DMS153 (cell line): ENCODE measurements at places on chromosomes 6 and 20.

DNA sequence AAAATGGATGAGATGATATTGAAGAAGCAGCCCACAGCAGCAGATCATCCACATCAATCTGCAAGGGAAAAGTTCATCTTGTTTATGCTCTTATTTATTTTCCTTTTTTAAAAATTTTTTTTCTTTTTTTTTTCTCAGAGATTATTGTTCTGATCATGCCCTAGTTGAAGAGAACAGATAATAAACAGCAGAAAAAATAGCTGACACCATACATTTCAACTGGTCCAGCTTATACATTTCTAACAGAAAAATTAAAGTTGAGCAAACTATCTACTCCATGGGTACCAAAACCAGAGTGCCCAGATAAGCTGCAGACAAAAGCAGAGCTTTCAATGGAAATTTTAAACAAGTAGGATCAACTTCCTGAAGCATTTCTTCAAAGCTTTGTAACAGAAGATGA lies 9.3 kb downstream of the KIAA0319 start:
- no peak for DNase-seq

- DNase-seq = peak; percentile 42
Measured at GRCh38 chr6:142845624-142846458, 99.1 kb downstream of the HIVEP2 start.

- DNase-seq = no peak
Measured at GRCh38 chr6:138289739-138290138, 71.4 kb upstream of the PBOV1 start.

GRCh38 chr6:138115201-138115600 lies 8.0 kb upstream of the PERP start:
- DNase-seq = peak; percentile 11

- no peak for DNase-seq
Measured at GRCh38 chr6:75759207-75759606, 10.2 kb downstream of the MYO6 start.

DNA sequence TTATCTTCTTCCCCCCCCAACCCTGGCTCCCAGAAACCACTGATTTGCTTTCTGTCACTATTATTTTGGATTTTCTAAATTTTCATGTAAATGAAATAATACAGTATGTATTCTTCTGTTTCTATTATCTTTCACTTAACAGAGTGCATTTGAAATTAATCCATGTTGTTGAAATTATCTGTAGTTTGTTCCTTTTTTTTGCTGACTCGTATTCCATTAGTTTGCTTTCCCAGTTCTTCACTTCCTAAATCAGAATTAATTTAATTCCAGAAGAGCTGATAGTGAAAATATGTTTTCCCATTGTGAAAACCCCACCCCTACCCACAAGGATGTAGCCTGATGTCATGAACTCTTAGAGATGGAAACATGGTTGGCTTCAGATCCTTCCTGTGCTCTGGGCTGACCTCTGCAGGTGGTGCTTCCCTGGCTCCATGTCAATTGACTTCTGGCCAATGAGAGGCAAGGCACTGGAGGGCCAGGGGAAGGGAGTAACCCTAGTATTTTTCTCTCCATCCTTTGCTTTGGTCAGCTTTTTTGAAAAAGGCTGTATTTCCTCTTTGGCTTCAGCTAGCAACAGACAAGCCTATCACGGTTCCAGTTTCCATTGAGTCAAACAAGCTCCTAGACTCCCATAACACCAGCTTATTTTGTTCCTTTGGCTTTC lies 244.4 kb upstream of the HSF2 start:
- DNase-seq = no peak

DNA sequence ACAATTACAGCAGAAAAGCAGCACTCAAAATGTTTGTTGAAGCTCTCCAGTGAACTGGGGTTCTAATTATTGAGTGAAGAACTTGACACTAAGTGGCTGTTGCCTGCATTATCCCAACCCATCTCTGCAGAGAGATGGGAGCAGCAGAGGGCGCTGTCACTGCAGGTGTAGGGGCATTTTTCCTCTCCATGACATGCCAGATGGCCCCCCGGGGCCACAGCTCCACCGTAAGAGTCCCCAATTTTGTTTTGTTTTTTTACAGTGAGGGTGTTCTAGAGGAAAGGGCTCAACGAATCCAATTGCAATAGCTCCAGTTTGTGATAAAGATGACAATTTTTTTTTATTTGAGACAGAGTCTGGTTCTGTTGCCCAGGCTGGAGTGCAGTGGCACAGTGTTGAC lies 1.9 kb upstream of the FUCA2 start:
- peak; percentile 74 for DNase-seq

DNA sequence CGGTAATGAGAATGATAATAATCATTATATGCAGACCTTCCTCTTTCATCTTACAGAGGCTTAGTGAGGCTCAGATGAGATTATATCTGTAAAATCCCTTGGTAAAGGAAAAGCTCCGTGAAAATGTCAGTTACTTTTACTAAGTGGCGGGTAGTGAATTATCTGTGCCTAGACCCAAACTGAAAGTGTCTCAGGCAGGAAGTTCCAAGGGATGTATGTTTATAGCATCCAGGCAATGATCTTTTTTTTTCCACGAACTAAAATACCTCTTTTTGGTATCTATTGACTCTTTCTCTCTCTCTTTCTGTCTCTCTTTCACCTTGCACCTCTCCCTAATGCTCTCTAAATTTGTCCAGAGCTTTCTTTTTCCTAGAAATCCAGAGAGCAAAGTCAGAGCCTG lies 5.0 kb downstream of the TCF21 start:
- no peak for DNase-seq

- DNase-seq = no peak
Measured at GRCh38 chr6:56040223-56040622, 164.8 kb upstream of the BMP5 start.

DNA sequence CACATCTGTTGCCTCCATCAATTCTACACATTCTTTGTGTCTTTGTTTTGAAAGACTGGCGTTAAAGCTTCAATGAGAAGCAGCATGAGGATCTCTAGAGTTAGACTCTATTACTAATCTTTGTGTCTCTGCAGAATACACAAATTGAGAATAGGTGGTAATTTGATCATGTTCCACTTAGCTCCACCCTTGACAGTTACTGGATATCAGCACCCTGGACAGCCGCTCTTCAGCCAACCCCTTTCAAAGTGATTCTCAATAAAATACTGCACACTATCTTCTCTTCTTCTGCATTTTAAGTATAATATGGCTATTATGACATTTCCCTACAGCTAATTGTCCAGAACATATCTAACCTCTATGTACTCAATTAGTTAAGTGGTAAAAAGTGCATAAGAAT lies 54.3 kb upstream of the CNR1 start:
- DNase-seq = no peak

GRCh38 chr6:37936906-37937305 lies 117.4 kb downstream of the ZFAND3 start:
- DNase-seq = no peak

DNA sequence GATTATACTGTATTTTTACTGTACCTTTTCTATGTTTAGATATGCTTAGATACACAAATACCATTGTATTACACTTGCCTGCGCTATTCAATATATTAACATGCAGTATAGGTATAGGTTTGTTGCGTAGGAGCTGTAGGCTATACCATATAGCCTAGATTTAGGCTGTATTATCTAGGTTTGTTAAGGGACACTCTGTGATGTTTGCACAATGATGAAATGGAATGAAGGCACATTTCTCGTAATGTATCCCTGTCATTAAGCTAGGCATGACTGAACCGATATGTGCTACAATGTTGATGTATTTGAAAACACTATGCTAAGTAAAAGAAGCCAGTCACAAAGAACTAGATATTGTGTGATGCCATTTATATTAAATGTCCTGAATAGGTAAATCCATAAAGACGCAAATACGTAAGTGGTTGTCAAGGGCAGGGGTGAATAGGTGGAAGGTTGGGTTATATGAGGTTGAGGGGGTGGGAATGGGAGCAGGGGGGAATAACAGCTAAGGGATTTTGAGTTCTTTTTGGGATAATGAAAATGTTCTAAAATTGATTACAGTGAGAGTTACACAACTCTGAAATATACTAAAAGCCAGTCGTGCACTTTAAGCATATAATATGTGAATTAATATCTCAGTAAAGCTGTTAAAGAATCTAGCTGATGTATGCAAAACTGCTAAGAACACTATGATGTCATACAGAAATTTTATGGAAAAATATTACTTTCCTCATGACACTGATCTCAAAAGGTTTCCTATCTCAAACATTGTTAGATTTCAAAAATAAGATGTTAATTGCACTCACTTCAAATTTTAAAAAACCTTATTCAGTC lies 97.4 kb downstream of the NCOA3 start:
- DNase-seq = no peak

DNA sequence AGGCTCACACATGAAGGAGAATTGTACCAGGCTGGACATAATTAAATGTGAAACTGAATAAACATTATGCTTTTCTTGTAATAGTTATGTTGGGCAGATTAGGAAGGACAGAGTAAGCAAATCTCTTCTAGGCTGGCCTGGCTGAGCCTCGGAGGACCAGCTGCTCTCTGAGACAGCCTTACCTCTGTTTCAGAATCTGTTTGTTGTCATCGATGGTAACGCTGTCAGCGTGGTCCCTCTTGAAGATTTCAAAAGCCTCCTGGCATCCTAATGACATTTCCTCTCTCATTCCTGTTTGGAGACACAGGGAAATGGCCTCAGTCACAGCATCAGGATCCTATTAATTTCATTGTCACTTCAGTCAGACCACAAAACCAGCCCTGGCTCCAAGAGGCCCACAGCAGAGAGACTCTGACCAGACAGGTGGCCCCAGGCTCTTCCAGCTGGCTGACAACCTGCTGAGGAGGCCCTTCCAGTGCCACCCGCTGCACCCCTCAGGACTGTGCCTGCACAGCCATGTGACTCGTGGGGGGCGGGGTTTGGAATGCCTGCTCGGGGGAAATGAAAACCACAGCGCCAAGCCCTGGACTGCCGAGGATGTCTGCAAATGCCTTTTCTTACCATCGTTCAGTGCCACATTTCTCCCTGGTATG lies 108.5 kb upstream of the KCNK16 start:
- peak; percentile 36 for DNase-seq

- DNase-seq = no peak
Measured at GRCh38 chr6:90024633-90025032, 130.4 kb downstream of the GJA10 start.

- DNase-seq = no peak
Measured at GRCh38 chr6:63783096-63783495, 147.5 kb downstream of the PHF3 start.

DNA sequence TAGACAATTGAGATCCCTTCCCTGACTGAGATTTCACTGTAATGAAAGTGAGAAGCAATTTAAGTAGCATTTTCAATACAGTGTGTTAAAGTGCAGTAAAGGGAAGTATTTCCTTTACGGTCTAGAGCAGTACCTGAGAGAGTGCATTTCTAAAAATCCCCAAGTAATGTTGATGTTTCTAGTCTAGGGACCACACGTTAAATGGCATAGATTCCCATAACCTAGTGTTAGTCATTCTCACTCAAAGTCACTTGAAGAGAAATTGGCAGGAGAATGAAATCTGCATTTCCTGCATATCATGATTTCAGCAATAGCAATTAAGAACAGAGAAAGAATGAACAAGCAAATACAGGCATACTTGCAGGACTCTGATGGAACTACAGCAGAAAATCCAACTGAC lies 67.9 kb downstream of the CGA start:
- no peak for DNase-seq

DNA sequence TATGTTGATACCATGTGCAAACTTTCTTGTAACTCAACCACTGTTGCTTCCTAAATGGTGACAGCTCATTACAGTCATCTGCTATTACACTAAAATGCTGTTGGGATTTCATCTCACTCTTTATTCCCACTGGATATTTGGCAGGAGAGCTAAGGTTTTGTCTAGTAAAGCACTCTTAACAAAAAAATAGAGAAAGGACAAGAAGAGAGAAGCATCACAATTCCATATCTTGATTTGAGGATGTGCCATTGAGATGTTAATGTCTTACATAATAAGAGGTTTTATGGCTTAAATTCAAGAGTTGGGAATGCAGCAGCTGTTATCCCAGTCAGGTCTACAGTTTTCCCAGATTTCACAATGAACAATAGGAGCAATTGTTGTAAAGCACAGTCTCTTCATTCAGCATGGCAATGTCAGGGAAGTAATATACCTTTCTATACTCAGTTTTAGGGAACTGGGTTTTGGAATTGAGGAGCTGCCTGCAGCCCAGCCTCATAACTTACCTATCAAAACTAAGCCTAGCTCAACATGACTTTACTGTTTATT lies 134.9 kb downstream of the ISM1 start:
- DNase-seq = no peak

GRCh38 chr6:11592294-11592906 lies 54.9 kb downstream of the TMEM170B start:
- DNase-seq = no peak

DNA sequence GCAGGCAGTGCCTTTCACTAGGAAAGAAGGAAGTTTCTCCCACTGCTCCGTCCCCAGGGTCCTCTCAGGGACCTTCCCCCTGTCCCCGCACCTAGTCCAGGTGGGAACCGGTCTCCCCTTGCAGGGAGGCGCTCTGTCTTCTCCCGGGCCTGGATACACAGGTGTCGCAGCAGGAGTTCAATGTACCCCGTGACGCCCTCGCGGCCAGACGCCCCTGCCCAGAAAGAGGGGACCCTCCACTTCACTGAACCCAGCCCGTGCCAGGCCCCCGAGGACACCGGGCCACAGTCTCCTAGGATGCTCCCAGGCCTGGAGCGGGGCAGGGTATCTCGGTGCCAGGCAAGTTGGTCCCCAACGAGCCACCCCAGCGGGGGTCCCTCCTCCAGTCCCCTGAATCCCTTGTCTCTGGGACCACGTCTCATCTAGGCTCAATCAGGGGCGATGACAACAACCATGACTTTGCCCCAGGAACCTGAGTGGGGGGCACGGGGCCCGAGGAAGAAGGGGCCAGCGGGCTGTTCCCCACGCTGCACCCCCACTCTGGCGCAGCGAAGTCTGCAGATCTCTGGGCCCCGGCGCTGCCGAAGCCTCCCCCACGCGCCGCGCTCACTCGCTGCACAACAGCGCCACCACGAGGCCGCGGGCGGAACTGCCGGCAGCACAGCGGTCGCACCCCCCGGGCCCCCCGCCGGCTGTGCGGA lies 103.0 kb downstream of the EDN3 start:
- DNase-seq = no peak

GRCh38 chr6:26030716-26031115 lies 56.5 kb upstream of the HFE start:
- DNase-seq = no peak

DNA sequence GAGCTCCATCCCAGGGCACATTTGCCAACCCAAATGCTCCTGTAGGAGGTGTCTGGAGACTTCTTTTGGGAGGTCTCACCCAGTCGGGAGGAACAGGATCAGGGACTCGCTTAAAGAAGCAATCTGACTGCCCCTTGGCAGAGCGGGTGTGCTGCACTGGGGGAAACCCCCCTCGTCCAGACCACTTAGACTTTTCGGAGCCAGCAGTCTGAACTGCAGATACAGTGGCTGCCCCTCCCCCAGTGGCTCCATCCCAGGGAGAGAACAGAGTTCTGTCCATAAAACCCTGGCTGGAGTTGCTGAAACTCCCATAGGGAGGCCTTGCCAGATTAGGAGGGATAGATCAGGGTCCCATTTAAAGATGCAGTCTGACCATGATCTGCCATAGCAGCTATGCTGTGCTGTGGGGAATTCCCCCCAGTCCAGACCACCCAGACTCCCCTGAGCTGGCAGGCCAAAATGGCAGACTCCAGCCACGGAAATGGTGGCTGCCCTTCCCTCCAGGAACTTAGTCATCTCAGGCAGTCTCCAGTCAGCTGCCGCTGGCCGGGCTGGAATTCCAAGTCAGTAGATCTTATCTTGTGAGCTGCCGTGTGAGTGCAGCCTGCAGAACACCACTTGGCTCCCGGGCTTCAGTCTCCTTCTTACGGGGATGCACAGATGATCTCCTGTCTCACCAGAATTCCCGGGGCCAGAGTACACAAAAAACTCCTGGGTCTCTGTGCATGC lies 278.1 kb upstream of the SASH1 start:
- DNase-seq = no peak
